ENCODE measurements at places on chromosomes 13 and 19.

DNA sequence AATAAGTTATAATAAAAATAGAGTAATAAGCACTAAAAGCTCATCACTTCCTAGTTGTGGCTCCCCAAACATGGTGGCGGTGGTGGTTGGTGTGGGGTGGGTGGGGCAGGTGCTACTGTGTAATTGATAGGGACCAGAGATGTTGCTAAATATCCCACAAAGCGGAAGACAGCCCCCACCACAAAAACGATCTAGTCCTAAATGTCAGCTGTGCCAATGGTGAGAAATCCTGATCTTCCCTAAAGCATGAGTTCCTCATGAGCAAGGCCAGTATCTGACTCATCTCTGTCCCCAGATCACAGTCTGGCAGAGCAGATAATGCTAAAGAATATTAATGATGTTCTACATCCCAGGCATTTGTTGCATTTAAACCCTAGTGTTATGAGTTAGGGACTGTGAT, 1.9 kb upstream of the EDDM13 start:
- DNase-seq: no peak

GRCh38 chr13:73696271-73696670, 437.9 kb downstream of the KLF12 start:
- DNase-seq: no peak

GRCh38 chr13:73880365-73880764, 253.8 kb downstream of the KLF12 start:
- no peak for DNase-seq

GRCh38 chr19:5154129-5154798, 185.4 kb downstream of the KDM4B start:
- no peak for DNase-seq

DNA sequence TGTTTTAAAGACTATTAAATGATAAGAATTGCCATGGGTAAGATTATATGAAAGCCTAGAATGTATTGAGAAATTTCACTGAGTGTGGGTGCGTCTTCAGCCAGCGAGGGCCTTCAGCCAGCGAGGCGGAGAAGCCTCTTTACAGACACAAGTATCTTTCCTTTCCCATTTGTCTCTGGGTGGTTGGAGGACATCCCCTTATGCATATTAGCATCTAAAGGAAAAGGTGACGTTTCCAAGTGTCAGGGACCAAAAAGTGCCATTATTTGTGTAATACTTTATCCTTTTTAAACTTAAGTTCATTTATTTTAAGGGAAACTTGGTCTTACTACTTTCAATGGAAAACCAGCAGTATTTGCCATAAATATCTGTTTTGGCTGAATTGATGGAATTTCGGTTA, 22.2 kb downstream of the SMARCA4 start:
- no peak for DNase-seq

- DNase-seq: peak; percentile 0
Measured at GRCh38 chr13:66405908-66406802, 824.0 kb downstream of the PCDH9 start.

DNA sequence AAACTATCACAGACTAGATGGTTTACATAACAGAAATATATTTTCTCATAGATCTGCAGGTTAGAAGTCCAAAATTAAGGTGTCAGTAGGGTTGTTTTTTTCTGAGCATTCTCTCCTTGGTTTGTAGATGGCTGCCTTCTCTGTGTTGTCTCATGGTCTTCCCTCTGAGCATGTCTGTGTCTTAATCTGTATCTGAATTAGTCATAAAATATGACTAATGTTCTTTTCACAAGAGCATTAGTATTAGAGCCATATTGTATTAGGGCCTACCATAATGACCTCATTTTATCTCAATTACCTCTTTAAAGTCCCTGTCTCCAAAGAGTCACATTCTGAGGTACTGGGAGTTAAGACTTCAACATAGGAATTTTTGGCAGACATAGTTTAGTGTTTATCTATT, 77.2 kb upstream of the OBI1 start:
- DNase-seq: no peak

DNA sequence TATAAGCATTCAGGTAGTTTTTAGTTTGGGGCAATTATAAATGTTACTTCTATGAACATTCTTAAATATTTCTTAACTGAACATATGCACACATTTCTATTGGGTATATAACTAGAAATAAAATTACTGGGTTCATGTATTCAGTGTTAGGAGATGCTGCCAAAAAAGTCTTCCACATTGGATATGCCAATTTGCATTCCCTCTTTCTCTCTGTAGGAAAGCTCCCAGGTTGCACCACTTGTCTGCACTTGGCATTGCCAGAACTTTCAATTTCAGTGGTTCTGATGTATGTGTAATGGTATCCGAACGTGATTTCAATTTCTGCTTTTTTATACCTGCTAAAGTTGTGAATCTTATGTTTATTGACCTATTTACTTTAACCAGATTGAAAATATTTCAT, 972.1 kb upstream of the PRR20A start:
- DNase-seq: no peak

DNA sequence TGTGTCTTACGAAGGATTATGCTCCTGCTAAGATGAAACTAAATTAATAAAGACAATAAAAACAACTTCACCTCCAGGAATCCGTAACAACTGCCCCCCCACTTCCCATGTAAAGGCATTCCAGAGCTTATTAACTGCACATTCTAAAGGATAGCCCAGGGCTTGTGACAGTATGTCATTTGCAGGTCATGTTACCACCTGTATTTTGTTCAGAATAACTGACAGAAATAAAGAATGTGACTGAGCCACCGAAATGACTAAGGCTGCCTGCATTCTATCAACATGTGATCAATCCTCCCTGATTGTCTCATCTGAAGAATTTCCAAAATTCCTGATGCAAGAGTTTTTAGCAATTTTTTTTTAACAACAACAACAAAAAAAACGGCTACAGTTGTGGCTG, 117.2 kb downstream of the MIPEP start:
- no peak for DNase-seq

DNA sequence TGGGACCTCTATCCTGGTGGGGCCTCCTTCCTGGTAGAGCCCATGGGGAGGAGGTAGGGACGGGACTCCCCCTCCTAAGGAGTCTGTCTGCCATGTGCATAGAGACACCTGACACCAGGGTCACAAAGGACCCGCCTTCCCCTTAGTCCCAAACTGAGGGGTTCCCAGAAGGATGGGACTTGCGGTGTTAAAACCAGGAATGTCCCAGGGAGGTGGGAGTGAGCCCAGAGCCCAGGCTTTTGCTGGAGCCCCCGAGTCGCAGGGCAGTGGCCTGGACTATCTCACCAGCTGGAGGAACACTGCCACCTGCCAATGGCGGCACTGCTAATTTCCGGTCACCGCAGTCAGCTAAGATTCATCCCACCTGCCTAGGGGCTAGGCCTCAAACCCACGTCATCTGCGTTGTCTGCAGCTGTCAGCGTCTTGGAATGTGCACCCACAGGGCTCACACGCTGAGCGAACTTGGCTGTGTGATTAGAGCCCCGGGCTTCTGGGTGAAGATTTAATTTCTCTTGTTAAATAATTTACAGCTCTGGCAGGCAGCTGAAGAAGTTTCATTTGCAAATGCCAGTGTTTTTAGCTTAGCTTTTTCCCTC, 31.9 kb upstream of the ATP11A start:
- DNase-seq: peak; percentile 79

DNA sequence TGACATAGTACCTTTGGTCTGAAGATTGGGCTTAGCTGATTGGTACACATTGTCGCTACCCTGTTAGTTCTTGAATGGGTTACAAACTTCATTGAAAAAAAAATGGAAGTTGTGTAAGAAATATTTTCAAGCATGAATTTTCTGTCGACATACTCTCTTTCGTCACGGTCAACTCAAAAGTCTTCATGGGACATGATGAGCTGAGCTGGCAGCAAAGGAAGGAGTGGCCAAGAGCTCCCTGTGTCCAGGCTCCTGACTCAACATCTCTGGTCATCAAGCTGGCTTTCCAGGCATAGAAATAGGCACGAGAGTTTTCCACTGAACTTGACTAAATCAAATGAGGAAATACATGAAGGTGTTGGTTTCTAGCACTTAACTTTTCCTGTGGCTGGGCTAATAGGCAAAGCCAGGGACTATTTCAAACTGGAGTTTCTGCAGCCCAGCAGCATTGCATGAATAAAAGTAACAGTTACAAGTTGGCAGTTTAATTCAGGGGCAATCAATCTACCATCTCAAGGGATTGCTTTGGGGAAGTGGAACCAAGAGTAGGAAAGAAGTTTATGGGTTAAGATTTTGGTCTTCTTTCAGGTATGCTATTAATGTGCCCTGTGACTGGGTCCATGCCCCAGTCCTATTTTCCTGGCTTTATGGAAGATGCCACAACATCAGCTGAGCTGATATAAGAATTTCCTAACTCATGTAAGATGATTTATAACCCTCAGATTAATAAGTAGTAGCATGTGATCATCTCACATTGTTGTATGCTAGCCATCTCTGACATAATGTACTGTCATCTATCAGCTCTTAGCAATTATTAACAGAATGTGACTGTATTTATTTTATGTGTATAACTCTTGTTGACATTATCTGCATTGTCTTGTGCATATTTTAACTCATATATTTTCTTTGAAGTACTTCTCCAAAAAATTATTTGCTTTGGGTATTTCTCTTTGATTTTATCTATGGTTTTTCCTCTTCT, 385.8 kb downstream of the DLEU7 start:
- peak; percentile 14 for DNase-seq

- DNase-seq: no peak
Measured at GRCh38 chr13:91408971-91409370, 10.6 kb downstream of the GPC5 start.

GRCh38 chr19:47762151-47762550, 16.4 kb upstream of the SELENOW start:
- DNase-seq: no peak

DNA sequence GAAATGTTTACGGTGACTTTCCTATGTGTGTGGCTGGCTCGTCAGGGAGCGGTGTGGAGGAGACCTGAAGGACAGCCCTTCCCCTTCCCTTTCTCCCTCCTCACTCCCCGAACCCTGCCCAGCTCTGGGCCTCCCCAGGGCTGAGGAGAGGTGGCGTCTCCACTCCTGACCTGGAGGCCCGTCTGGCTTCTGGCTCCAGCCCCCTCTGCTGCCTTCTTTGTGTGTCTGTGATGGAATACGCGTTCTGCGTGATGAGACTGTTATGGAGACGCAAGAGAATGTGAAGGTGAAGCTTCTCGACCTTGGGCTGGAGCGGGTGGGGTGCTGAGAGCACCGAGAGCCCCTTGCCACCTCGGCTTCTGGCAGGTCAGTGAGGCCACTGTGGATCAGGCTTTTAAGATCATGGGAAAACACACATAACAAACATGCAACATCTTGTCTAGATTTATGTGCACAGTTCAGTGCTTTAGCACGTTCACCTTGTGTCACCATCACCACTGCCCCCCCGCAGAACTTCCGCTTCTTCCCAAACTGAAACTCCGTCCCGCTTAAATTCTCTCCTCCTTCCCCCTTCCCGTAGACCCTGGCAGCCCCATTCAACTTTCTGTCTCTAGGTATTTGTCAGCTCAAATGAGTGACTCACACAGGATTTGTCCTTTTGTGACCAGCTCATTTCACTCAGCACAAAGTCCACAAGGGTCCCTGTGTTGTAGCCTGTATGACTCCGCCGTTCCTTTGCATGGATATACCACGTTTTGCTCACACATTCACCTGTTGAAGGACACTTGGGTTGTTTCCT, 24.7 kb downstream of the ATP11A start:
- DNase-seq: no peak

DNA sequence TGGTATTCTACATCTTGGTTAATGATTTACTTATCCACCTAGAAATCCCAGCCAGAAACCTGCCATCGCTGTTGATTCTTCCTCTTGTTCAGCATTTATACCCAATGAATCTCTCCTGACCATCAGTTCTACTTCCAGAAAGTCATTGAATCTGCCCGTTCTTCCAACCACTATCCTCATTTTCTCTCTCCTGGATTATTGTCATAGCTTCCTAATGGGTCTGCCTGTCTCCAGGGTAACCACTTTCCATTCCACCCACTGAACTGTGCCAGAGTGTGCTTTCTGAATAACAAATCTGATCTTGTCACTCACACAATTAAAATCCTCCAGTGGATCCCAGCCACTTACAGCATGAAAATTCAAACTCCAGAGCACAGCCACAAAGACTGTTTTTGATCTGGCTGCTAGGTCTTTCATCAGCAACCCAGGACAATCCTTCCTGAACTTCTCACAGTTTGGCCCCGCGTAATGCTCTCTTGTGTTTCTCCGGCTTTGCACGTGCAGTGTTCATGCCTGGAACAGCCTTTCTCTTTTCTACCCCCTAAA, 330.6 kb downstream of the SPRY2 start:
- DNase-seq: peak; percentile 50

DNA sequence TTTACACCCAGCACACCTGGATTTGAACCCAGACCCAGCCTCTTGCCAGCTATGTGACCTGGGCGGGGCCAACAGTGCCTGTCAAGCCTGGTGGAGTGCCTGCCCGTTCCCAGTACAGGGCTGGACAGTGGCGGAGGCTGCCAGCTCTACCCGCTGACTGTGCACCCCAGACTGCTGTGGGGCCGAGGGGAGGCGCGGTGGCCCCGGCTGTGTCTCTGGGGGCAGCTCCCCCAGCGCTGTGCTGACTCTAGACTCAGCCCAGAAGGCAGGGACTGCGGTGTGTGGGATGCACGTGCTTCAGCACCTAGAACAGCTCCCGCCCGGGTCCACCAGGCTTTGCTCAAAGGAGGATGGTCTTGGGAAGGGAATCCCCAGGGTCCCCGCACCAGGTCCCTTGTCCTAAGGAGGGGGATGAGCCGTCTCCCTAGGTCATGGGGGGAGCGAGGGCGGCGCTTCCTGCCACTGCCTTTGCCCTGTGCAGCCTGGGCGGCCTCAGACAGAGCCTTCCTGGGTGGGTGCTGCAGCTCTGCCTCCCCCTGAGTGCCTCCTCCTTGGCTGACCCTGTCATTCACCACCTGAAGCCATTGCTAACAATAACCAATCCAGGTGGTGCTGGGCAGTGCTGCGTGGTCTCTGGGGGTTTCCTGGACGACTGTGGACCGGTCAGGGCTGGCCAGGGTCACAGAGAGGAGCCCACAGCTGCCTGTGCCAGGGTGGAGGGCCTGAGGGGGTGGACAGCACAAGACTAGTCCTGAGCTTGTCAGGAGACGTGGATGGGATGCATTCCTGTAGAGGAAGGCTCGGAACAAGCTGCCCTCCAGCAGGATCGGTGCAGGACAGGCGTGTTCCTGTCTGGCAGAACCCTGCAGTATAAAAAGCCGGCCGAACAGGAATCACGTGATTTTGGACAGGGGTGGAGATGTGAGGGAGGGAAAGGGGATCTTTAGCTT, 18.6 kb downstream of the TMEM255B start:
- no peak for DNase-seq

DNA sequence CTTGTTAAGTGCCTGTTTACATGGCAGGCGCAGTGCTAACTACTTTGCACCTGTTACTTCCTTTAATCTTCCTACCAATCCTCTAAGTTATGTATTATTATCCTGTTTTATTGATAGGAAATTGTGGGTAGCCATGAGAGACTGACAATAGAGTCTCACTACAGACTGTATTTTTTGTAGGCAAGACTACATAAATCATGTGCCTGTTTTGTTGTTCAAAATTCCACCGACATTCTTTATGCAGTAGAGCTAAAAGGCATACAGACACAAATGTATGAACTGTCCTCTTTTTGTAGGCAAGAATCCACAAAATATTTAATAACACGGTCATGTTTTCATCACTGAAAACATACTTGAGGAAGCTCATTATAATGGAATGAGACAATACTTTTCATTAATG, 205.5 kb downstream of the NALCN start:
- no peak for DNase-seq

- no peak for DNase-seq
Measured at GRCh38 chr13:111165241-111166010, 50.3 kb downstream of the ARHGEF7 start.
